ENCODE measurements at places on chromosomes 3 and 15. TPM values are rescaled to one million over a fixed set of nuclear protein-coding genes. Genes with fewer than 3 reads are reported as not detected.

DNA sequence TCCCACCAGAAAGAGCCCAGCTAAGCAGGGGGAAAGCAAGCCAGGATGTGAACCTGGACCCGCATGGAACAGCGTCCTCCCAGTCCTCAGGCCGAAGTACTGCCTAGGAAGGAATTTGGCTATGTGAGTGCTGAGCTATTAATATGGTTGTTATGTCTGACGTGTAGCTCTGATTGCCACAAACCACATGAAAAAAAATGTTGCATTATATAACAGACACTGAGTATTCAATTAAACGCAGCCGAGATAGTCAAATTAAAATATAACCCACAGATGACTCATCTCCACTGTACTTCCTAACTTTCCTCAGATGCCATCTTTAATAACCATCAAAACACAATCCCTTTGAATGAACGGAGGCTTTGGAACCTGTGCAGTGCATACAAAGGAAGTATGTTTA, 111.1 kb downstream of the GABRB3 start:
- H3K36me3 ChIP-seq, result no peaks in the 10 kb centered on the region
- no peak overlapping the region for H3K4me3 ChIP-seq
- H3K27ac ChIP-seq, result no peak overlapping the region
- no peaks in the 10 kb centered on the region for H3K4me1 ChIP-seq

The TRPM1 gene
- total RNA-seq, result not detected

DNA sequence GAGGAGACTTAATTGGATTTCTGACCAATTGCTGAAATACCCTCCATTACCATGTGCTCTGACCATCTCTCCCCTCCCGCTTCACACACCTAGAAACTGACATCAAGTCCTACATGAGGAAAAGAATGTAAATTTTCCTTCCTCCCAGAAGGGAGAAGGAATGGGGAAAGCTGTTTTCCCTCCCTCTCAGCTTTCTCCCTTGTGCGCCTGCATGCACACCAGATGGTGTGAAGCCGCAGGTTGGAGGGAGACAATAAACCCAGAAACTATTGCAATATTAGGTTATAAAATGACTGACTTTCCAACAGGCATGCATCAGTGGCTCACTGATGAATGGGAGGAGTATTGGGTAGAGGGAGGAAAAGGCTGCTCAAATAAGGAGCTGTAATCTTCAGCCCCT, 50.9 kb downstream of the MB21D2 start:
- DNase-seq, result no peak
- H3K27me3 ChIP-seq, result no peaks in the 10 kb centered on the region
- no peak overlapping the region for H3K4me3 ChIP-seq
- H3K4me1 ChIP-seq, result no peaks in the 10 kb centered on the region

- H3K27me3 ChIP-seq, result no peaks in the 10 kb centered on the region
- peak; percentile 52 for DNase-seq
- H3K4me1 ChIP-seq, result no peaks in the 10 kb centered on the region
- H3K36me3 ChIP-seq, result no peaks in the 10 kb centered on the region
- no peak overlapping the region for H3K27ac ChIP-seq
- H3K4me3 ChIP-seq, result no peak overlapping the region
These were observed 19.8 kb downstream of the MORC1 start for GRCh38 chr3:109098079-109098644.

DNA sequence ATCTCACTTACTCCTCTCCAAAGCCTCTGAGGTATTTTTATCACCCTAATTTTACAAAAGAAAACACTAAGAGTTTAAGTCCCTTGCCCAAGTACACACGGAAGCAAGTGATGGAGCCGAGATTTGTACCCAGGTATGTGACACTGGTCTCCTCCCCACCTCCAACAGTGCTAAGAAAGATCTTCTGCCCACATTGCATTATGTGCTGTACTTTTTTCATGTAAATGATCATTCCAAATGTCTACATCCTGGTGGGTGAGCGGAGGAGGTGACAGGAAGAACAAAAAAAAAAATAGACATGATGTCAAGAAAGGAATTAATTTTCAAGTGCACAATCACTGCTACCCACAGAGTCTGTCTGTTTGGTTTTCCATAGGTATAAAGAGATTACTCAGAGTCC, 694.1 kb downstream of the FHIT start:
- H3K36me3 ChIP-seq, result no peaks in the 10 kb centered on the region
- no peaks in the 10 kb centered on the region for H3K27me3 ChIP-seq
- H3K27ac ChIP-seq, result no peak overlapping the region
- H3K4me3 ChIP-seq, result no peak overlapping the region

GRCh38 chr3:146709969-146710368, 104.8 kb upstream of the PLSCR5 start:
- H3K27ac ChIP-seq, result no peak overlapping the region
- no peak for DNase-seq

GRCh38 chr15:31740203-31740602, 290.1 kb upstream of the CHRNA7 start:
- H3K4me1 ChIP-seq, result no peaks in the 10 kb centered on the region
- H3K27ac ChIP-seq, result no peak overlapping the region
- H3K27me3 ChIP-seq, result no peaks in the 10 kb centered on the region
- H3K36me3 ChIP-seq, result no peaks in the 10 kb centered on the region
- no peak overlapping the region for H3K4me3 ChIP-seq
